ENCODE measurements at places on chromosomes 12 and 14.

GRCh38 chr12:130198026-130198662 lies 35.9 kb downstream of the FZD10 start:
- DNase-seq = no peak

DNA sequence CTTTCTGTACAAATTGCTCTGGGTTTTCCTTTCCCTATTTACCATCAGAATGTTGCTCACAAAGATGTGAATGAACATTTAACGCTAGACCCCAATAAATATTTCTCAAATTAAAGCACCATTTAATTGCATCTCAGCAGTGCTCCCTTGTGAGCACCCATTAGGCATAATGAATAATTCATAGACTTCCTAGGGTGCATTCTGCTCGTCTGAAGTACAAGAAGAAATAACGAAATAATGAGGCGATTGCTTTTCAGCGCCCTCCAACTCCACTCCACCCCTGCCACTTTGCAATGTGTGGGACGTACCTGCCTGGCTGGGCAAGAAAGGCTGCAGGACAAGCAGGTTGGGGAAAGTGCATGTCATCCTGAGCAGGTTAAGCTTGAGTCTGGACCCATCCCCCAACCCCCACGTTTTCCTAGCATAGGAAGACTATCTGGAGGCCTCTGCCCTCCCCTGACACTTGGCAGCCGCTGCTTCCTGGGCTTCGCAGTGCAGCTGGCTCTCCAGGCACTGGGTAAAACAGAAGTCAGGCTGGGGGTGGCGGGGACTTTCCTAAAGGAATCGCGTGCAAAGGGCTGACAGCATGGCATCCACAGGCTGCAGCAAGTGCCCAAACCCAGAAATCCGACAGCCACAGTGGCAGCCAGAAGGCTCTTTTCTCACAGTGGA lies 253.7 kb downstream of the DUSP6 start:
- no peak for DNase-seq

DNA sequence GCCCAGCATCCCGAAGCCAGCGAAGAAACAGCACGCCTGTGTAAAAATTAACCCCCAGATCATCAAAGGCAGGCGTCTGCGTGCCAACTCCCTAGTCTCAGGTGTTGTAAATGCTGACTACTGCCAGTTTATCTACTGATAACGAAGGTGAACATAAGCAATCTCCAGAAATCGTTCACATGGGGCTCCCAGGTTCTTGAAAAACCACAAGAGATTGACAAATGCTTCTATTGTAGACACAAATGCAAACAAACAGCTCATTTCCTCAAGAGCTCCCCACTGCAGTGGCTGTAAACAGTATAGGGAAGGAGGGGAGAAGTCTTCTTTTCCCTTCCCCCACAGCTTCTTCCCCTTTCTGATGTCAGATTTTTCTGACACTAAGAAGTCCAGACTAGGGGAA lies 5.3 kb upstream of the PLEKHG3 start:
- DNase-seq = no peak

DNA sequence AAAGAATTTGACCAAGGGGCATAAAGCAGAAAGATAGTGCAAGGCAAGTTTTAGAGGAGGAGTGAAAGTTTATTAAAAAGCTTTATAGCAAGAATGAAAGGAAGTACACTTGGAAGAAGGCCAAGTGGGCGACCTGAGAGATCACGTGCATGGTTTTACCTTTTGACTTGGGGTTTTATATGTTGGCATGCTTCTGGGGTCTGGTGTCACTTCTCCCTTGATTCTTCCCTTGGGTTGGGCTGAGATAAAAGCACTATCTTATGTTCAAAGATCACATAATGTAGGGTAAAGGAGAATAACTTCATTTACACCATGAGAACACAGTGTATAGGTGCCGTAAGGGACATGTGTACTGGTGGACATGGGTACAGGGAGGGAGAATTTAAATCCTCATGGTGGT lies 17.7 kb upstream of the TMEM30B start:
- DNase-seq = no peak

DNA sequence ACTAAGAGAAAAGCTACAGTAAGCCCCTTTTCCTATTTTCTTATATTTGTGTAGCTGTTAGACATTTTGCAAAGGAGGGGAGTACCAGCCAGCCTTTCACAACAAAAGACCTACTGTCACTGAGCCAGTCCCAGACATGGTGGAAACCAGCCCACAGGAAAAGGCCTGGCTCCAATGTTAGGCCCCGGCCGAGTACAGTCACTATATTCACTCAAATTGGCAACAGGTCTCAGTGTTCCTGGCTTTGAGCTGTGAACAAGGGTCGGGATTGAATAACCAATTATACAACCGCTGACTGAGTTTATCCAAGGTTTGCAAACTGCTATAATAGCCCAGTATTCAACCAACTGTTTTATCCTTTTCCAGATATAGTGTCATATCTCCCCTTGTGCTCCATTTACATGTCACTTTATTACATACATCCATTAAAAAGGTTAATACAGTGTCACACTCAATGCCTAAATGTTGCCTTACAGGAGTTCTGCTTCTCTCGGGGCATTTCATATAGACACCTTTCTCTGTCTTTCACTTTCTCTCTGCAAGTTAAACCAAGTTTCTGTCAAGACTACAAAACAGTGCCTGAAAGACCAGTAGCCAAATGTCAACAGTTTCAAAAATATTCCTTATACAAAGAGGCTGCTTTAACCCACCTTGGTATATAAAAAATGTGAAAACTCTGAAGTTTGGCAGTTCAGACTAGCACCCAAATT lies 178.1 kb downstream of the SOX5 start:
- DNase-seq = no peak
